GM06990 (cell line): ENCODE measurements at places on chromosomes 5 and 9.

- DNase-seq, result no peak
These were observed 543.3 kb downstream of the RAB3C start for GRCh38 chr5:59126016-59126707.

DNA sequence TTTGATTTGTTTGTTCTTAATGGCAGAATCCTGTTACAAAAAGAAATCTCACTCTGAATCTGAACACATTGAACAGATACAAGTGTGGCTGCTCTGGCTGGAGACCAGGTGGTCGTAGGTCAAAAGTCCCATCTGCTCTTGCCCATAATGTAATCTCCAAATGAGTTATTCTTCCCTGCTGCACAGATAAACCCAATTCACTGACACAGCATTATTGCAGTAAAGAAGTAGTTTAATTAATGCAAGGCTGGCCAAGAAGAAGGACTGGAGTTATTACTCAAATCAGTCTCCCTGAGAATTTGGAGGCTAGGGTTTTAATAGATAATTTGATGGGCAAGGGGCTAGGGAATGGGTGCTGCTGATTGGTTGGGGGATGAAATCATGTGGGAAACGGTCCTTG, 52.6 kb downstream of the PUM3 start:
- DNase-seq, result no peak

DNA sequence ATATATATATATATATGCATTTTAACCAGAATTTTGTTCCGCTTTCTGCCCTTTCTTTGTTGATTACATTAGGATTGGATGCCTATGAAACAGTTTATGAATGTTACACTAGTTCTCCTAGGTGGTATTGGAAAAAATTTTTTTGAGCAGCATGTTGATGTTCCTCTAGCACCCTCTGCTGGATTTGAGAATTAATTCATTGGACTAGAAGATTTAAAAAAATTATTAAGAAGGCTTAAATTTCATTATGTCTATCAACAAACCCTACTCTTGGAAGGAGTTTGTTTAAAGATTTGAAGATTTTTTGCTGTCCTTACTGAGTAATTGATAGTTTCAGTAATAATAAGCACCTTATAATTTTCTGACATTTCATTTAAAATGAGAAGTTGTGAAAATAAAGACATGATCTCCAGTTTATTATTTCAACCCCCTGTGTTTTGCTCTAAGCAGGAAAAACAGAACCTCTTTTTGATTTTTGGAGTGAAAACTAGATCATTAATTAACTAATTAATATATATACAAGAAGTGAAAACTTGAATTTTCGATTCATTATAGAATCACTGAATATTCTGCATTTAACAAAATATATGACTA, 89.6 kb downstream of the CCDC171 start:
- DNase-seq, result no peak

DNA sequence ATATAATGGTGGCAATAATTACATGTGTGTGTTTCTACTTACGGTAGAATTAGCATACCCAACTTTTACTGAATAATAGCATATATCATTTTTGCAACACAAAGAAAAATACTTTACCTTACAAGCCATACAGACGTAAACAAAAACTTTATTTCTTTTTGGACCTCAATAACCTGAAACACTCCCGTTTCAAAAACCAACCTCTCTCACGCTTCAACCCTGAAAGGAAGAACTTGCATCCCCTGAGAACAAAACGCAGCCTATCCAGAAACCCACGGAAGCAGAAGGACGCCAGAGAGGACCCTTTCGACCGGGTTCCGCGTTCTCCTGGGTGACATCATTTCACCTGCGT, at the start of gene RNF38:
RNF38 (minus strand) TSS at position 290 of the 352 bp plus-strand sequence; CDS start at position 129, 161 bp downstream.
- no peak for DNase-seq

GRCh38 chr9:127734747-127735529, at the start of gene TOR2A:
Gene TOR2A (minus strand): TSS chr9:127735294. CDS start chr9:127735270, 24 bp downstream.
- peak; percentile 98 for DNase-seq

GRCh38 chr5:2758632-2759031, 7.2 kb upstream of the IRX2 start:
- DNase-seq, result no peak

DNA sequence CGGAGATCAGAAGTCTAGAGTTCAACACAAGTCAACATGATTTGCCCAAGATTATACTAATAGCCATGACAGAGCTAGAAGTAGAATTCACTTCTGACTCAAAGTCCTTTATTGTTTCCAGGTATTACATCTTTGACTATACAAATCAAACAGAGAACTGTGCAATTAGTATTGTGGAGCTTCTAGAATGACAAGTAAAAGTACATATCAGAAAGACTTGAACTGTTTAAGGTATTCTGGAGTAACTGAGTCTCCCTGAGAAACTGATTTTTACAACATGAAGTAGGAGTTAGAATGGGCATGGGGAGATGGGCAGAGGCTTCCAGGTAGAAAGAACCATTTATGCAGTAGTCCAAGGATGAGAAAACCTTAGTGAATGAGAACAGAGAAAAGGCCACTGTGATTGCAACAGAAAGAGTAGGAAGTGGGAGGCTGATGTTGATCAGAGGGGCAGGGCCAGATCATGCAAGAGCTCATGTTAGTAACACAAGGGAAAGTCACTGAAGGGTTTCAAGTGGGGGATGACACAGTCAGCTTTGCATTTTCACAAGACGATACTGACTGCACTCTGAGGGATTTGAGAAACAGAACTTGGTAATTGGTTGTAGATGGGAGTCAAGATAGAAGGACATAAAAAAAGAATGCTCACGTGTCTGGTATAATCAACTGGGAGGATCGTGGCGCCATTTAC, 280.7 kb downstream of the RFX3 start:
- peak; percentile 24 for DNase-seq

- DNase-seq, result no peak
These were observed 914.4 kb upstream of the SEMA6A start for GRCh38 chr5:117488976-117489500.

DNA sequence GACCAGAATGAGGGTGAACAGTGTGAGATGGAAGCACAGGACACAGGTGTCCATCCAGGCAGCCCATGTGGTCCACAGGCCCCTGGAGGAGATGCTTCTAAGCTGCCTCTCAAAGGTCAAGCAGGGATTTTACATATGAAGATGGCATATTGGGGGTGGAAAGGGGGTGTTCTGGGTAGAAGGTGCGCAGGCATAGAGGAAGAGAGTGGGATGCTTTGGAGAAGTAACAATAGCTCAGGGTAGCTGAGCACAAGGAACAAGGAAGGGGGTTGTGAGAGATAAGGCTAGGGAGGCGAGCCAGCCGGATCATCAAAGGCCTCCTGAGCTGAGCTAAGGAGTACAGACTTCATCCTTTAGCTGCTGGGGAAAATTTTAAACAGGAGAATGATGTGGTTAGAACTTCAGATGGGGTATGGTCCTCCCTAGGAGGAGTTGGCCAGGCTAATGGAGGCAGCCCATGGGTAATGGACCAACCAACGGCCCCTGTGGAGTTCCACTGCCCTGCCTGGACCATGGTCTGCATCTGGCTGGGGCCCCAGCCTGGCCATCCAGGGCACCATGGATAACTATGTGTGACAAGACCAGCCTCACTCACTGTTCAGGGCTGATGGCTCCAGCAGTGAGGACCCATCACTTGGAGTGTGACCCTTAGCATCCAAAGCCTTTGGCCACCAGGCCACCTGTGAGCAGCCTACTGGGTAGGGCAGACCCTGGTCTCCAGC, 86.8 kb upstream of the TBC1D2 start:
- DNase-seq, result no peak

DNA sequence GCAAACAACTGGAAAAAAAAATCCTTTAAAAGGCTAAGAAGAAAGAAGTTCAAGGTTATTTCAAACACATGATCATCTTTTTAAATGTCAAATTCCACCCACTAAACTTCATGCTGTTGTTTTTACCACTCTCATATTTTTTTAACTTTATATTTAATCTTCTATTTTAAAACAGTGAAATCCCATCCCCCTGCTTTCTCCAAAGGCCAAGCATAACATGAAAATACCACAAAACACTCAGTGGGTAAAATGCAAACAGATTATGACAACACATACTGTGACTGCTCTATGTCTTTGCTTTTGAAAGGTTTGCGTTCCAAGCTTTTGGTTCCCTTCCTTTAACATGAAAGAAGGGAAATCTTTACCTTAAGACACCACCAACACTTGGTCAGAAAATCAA, 127.6 kb downstream of the SNCAIP start:
- DNase-seq, result no peak

- DNase-seq, result no peak
These were observed 66.4 kb upstream of the COL15A1 start for GRCh38 chr9:98877311-98877710.

GRCh38 chr5:14779975-14780374, 91.6 kb downstream of the ANKH start:
- DNase-seq, result no peak

- DNase-seq, result no peak
These were observed 5.5 kb upstream of the ESM1 start for GRCh38 chr5:54990841-54991258.

DNA sequence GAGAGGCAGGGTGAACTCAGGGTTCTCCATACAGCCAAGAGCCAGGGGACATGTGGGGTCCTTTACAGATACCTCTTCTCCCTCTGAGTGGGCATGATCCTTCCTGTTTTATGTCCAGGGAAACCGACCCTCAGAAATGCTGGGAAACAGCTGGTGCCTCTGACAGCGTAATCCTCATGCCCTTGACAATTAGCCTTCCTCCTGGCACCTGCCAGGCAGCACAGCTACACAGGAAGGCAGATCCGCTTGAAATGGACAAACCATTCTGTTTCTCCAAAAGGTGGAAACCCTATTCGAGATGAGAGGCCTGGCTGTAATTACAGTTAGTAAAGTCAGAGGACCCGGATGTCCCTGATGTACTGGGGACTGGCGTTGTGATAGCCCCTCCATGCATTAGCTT, 7.2 kb downstream of the ERGIC1 start:
- DNase-seq, result no peak

GRCh38 chr9:137032858-137033257, 970 bp upstream of the FUT7 start:
- DNase-seq, result peak; percentile 69

DNA sequence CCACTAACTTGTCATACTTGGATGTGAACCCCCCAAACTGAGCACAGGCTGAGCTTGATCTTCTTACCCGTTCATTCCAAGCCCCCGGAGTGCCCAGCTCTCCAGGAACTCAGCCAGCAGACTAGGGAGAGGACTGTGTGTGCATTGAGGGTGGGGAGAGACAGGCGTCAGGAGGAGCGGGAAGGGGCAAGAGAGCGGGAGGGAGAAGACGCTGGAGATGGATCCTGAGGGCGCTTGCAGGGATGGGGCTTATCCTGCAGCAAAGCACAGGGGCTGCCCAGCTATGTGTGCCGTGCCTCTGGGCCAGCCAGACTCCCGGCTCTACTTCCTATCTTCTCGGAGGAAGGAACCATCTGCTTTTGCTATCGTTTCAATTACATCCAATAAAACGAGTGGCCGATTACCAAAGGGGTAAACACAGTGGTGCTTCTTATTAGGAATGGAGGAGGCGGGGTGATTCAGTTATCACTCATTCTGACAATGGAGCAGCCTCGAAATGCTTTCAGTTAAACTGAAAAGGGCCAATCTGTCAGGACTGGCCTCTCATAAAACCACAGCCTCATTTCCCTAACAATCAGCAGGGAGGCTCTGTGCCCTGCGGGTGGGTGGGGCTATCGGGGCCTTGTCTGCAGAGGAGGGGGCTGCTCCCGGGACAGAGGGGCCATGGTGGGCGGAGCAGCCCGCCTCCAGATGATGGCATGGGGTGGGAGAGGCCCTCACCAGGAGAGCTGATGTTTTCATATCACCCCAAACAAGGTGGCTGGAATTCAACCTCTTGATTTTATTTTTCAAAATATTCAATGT, 168.2 kb downstream of the DAB2IP start:
- DNase-seq, result no peak

DNA sequence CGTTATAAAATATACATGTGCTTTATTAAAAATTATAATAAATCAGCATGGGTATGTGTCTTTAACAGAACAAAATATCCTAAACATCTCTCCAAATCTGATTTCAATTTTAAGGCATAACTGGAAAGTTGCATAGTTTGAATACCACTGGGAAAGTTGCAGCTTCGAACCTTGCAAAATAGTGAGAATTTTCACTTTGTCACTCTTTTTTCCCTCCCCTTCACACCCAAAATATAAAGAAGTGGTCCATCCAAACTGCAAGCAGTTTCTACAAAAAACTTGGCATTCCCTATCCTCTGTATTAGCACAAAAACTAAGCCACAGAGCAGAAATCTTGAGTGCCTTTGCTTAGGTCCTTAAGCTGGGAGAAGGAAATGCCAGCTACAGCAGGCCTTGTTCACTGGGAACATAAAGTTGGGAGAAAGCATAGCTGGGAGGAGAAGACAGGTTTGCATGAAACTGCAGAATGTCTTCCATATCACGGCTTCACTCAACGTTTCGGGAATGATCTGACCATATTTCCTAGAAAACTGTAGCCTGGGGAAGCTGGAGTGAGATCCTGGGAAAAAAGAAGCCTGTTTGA, 400.3 kb downstream of the EBF1 start:
- DNase-seq, result no peak

DNA sequence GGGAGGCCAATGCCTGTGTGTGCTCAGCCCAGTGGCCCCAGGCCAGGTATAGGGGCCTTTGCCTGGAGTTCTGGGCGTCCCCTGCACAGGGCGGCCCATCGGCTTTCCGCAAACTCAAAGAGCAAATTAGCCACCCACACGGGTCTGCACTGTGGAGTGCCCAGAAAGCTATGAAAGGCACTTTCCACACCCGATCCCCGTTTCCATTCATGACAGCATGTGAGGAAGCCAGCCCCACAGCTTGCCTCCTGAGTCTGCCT, 5.2 kb downstream of the DBH start:
- DNase-seq, result no peak

DNA sequence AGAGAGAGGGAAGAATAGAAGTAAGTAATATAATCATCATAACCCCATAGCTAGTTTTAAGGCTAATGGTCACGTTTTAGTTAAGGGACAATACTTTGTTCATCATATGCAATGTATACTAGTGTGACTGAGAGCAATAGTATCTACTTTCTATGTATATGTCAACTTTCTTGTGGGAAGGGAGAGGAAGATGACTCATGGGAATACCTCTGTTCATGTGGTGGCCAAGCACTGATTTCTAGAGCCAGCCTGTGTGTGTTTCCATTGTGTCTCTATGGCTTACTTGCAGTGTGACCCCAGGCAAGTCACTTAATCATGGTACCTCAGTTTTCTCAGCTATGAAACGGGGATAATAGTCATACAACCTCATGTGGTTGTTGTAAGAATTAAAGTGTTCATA, 639.6 kb downstream of the CETN3 start:
- DNase-seq, result no peak
